ENCODE measurements at places on chromosomes 11 and 22.

- DNase-seq = no peak
Measured at GRCh38 chr11:76648061-76648460, 22.5 kb downstream of the LRRC32 start.

DNA sequence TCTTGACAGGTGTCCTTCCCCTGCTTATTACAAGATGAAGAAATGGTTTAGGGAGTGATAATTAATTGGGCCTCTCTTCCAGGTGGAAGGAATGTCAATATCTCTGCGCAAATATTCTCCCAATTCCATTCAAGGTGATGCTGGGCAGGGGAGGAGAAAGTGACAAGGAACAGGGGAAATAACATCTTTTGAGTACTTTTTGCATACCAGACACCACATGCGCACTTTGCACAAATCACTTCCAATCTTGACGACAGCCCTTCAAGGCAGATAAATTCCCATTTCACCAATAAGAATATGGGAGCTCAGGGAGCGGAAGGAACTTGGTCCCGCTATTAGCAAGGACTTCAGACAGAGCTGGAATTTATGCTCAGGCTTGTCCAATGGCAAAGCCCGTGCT is 145.1 kb upstream of the TBCEL start:
- DNase-seq = no peak

- DNase-seq = no peak
Measured at GRCh38 chr11:37967635-37968034, 1369.6 kb upstream of the RAG2 start.

- no peak for DNase-seq
Measured at GRCh38 chr11:26229981-26230380, 101.9 kb upstream of the ANO3 start.

DNA sequence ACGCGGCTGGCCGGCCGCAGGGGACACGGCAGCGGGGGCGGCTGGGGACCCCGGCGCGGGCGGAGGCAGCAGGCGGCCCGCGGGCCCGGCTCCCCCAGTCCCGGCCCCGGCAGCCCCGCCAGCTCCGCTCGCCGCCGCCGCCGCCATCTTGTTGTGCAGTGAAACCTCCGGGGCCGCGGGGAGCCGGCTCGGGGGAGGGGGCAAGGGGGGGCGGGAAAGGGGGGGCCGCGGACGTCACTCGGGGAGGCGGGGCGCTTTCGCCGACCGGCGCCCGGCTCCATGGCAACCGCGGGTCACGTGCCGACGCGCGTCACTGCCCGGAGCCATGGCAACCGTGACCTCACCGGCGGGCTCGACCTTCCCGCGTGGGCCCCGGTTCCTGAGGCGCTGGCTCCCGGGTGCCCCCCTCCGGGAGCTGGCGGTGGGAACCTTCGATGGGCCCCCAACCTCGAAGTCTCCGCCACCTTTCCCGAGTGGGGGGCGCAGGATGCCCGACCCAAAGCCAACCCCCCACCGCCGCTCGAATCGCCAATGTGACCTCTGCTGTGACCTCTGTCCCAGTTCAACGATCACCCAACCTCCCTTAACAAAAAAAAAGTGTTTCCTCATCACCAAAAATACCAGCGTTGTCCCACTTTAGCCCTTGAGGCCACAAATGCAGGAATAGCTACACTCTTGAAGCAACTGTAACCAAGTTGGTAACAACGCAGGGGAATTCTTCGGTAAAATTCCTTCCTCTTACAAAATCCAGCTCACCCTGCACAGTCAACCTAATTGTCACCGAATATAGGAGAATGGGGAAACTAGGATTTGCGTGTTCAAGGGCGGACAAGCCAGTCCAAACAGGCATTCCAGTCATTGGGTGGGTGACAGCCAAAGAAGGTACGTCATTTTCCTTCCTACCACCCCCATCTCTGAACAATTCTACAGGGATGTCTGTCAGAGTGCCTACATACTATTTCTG is at the start of gene SIK3:
SIK3 (minus strand) TSS at position 160 of the 964 bp plus-strand sequence; CDS start at position 147, 13 bp downstream.
- DNase-seq = peak; percentile 88

DNA sequence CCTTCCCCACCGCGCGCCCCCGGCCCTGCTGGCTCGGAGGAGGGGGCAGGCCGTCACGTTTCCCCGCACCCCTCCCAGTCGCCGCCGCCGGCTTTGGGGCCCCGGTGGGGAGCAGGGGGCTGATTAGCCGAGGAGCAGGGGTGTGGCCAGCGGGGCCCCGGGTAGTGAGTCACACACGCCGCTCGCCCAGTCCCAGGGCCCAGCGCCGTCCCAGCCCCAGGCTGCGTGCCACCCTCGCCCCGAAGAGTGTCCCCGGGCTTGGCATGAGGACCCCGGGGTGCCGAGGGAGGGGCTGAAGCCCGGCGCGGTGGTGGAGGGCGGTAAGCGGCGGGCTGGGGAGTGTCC is 34.4 kb downstream of the PRDM11 start:
- DNase-seq = peak; percentile 13

DNA sequence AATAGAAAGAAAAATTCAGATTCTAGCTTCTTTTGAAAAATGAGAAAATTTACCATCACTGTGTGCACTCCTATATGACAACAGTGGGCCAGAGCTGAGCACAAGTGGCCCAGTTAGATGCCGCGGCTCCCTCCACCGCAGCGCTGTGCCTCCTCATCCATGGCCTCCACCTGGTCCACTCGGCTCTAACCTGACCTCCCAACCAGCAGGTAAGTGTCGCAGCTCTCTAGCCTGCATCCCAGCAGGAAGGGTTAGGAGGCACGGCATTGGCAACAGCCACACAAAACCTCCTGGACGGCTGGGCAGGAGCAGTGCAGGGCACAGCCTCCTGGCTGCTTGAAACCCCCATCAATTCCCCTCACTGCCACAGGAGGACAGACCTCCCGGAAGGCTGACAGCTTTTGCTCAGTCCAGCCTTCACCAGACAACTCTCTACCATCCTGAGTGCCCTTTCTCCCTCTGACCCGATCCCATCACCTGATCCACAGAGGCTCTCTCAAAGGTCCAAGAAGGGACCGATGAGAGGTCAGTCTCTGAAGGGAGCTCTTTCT is 76.1 kb downstream of the RPL27A start:
- no peak for DNase-seq

DNA sequence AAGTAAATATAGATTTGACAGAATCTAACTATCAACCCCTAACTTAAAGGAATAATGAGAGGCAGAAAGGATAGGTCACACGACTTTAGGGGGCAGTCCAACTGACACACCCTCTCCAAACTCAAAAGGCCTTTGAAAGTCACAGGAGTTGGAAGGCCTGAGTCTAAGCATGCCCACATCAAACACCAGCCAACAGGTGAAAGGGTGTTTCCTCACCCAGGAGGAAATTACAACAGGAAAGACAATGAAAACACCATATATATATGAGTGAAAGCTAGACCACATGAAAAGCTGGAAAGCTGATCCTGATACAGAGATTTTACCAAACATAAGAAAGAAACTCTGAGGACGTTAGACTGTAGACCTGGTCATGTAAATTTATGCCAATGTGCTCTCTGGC is 10.5 kb upstream of the DEPDC7 start:
- no peak for DNase-seq

- DNase-seq = no peak
Measured at GRCh38 chr11:12552692-12553091, 121.5 kb upstream of the TEAD1 start.

GRCh38 chr11:74206746-74207145 is 35.7 kb downstream of the PPME1 start:
- DNase-seq = no peak

DNA sequence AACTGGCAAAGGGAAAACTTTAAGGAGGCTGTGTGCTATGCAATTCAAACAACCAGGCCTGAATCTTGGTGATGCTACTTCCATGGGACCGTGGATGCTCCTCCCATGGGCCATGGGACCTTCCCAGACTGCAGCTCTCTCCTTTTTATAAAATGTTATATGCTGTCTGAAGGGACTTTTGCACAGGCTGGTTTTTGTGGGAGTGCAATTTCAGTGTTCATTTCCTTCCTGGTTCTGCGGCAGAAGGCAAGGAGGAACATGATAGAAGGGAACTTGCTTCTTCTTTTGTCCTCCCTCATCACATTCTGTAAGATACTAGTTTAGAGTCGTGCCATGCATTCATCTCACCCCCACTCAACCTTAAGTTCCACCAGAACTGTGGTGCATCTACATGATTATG is 68.9 kb downstream of the C11orf58 start:
- no peak for DNase-seq

- no peak for DNase-seq
Measured at GRCh38 chr22:20615021-20615420, 107.6 kb downstream of the MED15 start.

- peak; percentile 26 for DNase-seq
Measured at GRCh38 chr11:118200901-118201680, 23.7 kb downstream of the JAML start.

GRCh38 chr11:61811831-61812230 is 5.0 kb downstream of the FADS1 start:
- no peak for DNase-seq

GRCh38 chr22:49176956-49177355 is 650.7 kb downstream of the BRD1 start:
- no peak for DNase-seq

DNA sequence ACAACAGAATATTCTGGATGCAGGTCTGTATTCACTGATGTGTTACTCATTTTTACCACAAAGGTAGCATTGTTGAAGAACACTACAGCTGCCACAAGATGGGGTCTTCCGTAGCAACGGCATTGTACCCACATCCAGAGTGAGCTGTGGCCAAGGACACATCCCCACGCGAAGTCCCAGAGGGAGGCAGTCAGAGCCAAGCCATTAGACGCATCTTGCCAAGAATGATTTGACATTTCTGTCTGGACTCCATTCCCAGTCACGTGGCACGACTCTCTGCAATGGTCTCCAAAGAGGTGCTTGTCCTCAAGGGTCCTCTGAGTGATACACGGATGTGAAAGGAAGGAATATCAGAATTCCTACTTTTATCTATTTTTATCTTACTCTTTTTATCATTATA is 15.5 kb downstream of the OPCML start:
- DNase-seq = no peak

DNA sequence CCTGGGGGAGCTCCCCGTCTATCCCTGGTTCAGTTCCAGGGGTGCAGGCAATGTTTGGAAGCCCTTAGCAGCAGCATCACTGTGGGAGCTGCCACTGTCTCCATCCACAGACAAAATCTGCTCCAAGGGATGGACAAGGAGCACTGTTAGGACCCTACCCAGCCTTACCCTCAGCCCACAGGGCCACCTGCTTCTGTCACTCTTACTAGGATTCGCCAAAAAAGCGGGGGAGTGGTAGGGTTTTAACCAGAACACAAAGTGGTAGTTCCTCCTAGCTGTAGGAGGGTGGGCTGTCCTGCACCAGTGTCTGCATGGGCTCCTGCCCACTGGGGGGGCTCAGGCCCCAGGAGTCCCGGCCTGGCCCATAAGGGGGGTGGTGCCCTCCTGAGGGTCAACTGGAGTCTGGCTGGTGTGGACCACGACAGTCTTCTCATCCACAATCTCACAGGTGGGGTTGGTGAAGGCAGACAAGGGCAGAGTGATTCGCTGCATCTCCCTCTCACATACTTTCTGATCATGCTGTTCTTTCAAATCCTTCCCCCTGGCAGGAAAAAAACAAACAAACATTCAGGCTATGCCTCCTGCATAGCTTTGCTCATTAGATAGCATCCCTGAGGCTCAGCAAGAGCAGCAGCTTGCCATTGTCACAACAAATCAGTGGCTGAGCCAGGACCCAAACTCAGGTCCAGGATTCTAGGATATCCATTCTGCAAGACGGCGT is 9.4 kb downstream of the PIK3IP1 start:
- DNase-seq = no peak

GRCh38 chr11:78110351-78110750 is 29.1 kb downstream of the ALG8 start:
- no peak for DNase-seq

DNA sequence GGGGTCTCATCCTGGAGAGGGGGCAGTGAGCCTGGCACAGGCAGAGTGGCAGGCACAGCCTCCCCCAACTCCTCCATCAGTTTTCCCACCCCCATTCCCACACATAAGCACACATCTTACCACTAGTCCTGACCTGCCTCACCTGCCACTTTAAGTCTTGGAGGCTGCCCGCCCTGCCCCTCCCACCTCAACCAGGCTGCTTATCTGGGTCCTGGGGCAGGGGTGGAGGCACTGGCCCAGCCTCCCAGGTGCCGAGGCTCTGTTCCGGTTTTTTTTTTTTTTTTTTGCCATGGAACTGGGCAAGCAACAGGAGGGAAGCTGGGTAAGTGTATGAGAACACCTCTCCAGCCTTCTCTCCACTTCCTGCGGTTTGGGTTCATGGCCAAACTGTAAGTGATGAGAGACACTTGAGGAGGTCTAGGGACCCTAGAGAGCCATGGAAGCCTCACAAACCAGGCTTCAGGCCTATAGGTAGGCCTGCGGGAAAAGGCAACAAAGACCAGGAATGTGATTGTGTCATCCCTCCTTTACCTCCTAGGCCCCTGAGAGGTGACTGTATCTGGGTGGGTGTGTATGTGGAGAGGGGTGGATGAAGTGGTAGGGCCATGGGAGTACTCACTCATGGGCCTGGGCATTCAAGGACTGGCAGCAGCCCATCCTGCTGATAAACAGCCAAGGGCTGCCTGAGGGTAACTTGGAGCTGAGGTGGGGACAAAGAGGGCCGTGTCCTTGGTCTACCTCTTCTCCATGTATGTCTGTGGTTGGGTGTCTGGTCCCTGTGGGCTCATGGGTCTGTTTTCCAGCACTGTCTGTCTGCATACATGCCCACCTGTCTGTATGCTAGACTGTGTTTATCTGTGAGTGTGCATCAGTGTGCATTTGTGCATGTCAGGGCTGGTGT is 22.6 kb downstream of the PHLDB1 start:
- no peak for DNase-seq

DNA sequence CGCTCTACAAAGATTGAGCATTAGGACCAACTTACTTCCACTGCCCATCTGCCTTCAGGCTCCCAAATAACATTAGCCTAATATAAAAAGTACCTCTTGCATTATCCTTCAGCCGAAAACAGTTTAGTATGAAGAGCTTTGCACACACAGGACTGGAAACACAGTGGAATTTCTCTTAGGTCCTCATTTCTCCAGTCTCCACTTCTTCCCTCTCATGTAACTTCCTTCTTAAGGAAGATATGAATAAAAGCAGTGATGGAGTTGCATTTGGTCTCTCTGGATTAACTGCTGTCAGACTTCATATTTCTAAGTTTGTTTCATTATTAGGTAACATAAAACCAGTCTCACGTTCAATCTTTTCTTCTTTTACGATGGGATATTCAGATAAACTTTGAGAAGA is 5.6 kb upstream of the MPEG1 start:
- DNase-seq = no peak

GRCh38 chr11:19173004-19173689 is 28.6 kb downstream of the CSRP3 start:
- DNase-seq = no peak

- DNase-seq = no peak
Measured at GRCh38 chr11:104534278-104534677, 364.0 kb downstream of the CASP12 start.

Data from stimulated activated CD4-positive, alpha-beta T cell treated with anti-CD3 and anti-CD28 coated beads, TNF-alpha, amount 100 ng/mL, for 4 hours (primary cell).